ENCODE measurements at places on chromosomes 1 and 21.

- no peak for DNase-seq
These were observed 3.3 kb downstream of the CNST start for GRCh38 chr1:246569248-246570238.

DNA sequence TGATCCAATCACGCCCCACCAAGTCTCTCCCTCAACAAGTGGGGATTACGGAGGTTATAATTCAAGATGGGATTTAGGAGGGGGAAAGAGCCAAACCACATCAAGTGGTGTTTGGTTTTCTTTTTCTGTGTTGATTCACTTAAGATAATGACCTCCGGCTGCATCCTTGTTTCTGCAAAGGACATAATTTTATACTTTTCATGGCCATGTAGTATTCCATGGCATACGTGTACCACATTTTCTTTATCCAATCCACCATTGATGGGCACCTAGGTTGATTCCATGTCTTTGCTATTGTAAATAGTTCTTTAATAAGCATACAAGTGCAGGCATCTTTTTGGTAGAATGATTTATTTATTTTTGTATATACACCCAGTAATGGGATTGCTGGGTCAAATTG, 162.5 kb upstream of the JUN start:
- DNase-seq = no peak

DNA sequence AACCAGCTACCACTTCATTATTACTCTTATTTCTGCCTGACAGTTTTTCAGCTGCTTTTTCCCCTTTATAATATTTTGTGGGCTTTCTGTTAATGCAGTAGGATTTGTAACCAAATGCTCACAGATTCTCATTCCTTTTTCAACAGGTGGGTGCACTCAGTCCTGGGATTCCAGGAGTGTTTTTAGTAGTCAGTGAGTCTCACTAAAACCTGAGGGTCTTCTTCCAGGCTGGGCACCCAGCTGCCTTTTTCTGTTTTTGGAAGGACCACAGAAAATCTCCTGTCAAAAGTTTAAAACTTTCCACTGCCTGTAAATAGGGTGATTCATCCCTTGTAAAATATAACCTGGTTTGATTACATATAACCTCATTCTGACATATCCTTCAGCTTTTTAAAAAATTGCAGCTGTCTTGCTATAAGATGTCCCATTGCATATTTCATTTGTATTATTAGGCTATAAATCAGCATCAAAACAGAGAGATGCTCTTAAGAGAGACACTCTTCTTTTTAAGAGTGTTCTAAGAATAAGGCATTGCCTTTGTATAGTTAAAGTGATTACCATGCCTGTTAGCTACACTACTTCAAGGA, 16.8 kb upstream of the CEP350 start:
- DNase-seq = no peak

- peak; percentile 38 for DNase-seq
These were observed 46.6 kb downstream of the FCRL5 start for GRCh38 chr1:157505481-157506272.

GRCh38 chr1:245411245-245412036, 256.7 kb downstream of the KIF26B start:
- no peak for DNase-seq
